Right ventricle myocardium inferior (tissue), 1 donor: ENCODE measurements at places on chromosomes 2 and 18. TPM values are rescaled to one million over a fixed set of nuclear protein-coding genes. Genes with fewer than 3 reads are reported as not detected.

The SERPINB2 gene
- not detected for total RNA-seq

The LRRC30 gene
- total RNA-seq = not detected

The ZEB2 gene
- total RNA-seq = 89.0 TPM

The CLHC1 gene
- total RNA-seq = 6.7 TPM

The IL36G gene
- total RNA-seq = not detected

The TOGARAM2 gene
- 38.0 TPM for total RNA-seq

The CYP27A1 gene
- total RNA-seq = 12.5 TPM

The PASK gene
- total RNA-seq = 1.4 TPM

The RETSAT gene
- total RNA-seq = 44.8 TPM

The ALS2 gene
- total RNA-seq = 34.5 TPM

The TFPI gene
- 33.6 TPM for total RNA-seq

The TWIST2 gene
- 2.6 TPM for total RNA-seq

The RBM43 gene
- total RNA-seq = 2.1 TPM

The FAP gene
- total RNA-seq = 0.62 TPM

The CD8B2 gene
- not detected for total RNA-seq

The IGFBP2 gene
- total RNA-seq = 60.1 TPM

The GTF2A1L gene
- total RNA-seq = not detected

The NEB gene
- 0.87 TPM for total RNA-seq

The ALPG gene
- not detected for total RNA-seq

The COBLL1 gene
- total RNA-seq = 15.2 TPM

The MROH2A gene
- total RNA-seq = not detected
